Aortic smooth muscle cell (primary cell): ENCODE measurements at places on chromosomes 7 and 10. TPM values are rescaled to one million over a fixed set of nuclear protein-coding genes. Genes with fewer than 3 reads are reported as not detected.

Gene TAX1BP1
- total RNA-seq = 87.3 and 135 TPM in 2 replicates

Gene THSD7A
- 1.1 and 1.5 TPM in 2 replicates for total RNA-seq

Gene PPP1R3C
- total RNA-seq = 92.1 and 124 TPM in 2 replicates

Gene NPY4R
- not detected in 2 replicates for total RNA-seq

Gene SSMEM1
- total RNA-seq = not detected in 2 replicates

Gene DENND2A
- 13.1 and 22.2 TPM in 2 replicates for total RNA-seq

Gene SP8
- total RNA-seq = not detected in 2 replicates

Gene GNAT3
- not detected in 2 replicates for total RNA-seq

Gene OR2A7
- 0.26 and 0.37 TPM in 2 replicates for total RNA-seq

Gene SLC16A9
- 4.9 and 5.0 TPM in 2 replicates for total RNA-seq

Gene DYNC1I1
- 3.2 and 3.5 TPM in 2 replicates for total RNA-seq

Gene MTERF1
- total RNA-seq = 7.4 and 9.9 TPM in 2 replicates

Gene SFTPA1
- total RNA-seq = not detected in 2 replicates

Gene PFKFB3
- 23.1 and 34.1 TPM in 2 replicates for total RNA-seq

Gene BZW2
- total RNA-seq = 30.9 and 33.7 TPM in 2 replicates

Gene INTS15
- total RNA-seq = 6.1 and 6.3 TPM in 2 replicates

Gene ZEB1
- 93.0 and 167 TPM in 2 replicates for total RNA-seq

Gene CAMK2B
- total RNA-seq = 1.3 and 2.9 TPM in 2 replicates

Gene CLDN4
- 0.12 and 0.13 TPM in 2 replicates for total RNA-seq

Gene GIMAP1
- total RNA-seq = 0.25 and 0.26 TPM in 2 replicates

Gene CPA1
- total RNA-seq = not detected in 2 replicates

Gene HKDC1
- 1.4 and 1.7 TPM in 2 replicates for total RNA-seq

Gene SUN3
- total RNA-seq = not detected in 2 replicates

Gene PPP1R17
- total RNA-seq = not detected in 2 replicates

Gene ATRNL1
- 4.9 and 5.0 TPM in 2 replicates for total RNA-seq

Gene CYP26A1
- total RNA-seq = not detected in 2 replicates

Gene TCERG1L
- not detected in 2 replicates for total RNA-seq

Gene TAC1
- total RNA-seq = not detected in 2 replicates

Gene AKR1C4
- not detected in 2 replicates for total RNA-seq

Gene CDC14C
- total RNA-seq = not detected in 2 replicates

Gene ZNF804B
- not detected in 2 replicates for total RNA-seq

Gene HTR7
- total RNA-seq = 1.1 and 3.4 TPM in 2 replicates

Gene PDK4
- total RNA-seq = 3.2 and 59.5 TPM in 2 replicates

Gene NKX2-3
- not detected in 2 replicates for total RNA-seq

Gene ASB10
- total RNA-seq = not detected in 2 replicates

Gene CDHR1
- total RNA-seq = not detected in 2 replicates

Gene SH3PXD2A
- 10.2 and 11.6 TPM in 2 replicates for total RNA-seq

Gene GPR37
- total RNA-seq = 2.4 and 4.8 TPM in 2 replicates

Gene LLCFC1
- total RNA-seq = not detected in 2 replicates

Gene CTTNBP2
- 1.5 and 1.9 TPM in 2 replicates for total RNA-seq

Gene ZNF775
- total RNA-seq = 3.3 and 3.5 TPM in 2 replicates

Gene ARHGEF5
- total RNA-seq = 2.0 TPM in 2 replicates

Gene CCDC136
- total RNA-seq = 5.8 and 7.6 TPM in 2 replicates

Gene PCBD1
- 27.4 and 31.6 TPM in 2 replicates for total RNA-seq

Gene INMT
- 3.5 and 4.6 TPM in 2 replicates for total RNA-seq

Gene MACC1
- total RNA-seq = under 0.01 and 0.06 TPM in 2 replicates

Gene WASHC2A
- total RNA-seq = 72.0 and 83.3 TPM in 2 replicates

Gene FAM25C
- total RNA-seq = not detected in 2 replicates

Gene LRRD1
- total RNA-seq = 0.12 and 0.13 TPM in 2 replicates

Gene CHST15
- total RNA-seq = 4.4 and 14.4 TPM in 2 replicates

Gene GIMAP8
- 0.62 and 2.1 TPM in 2 replicates for total RNA-seq

Gene KAZALD1
- 78.5 and 101 TPM in 2 replicates for total RNA-seq

Gene ZKSCAN5
- 11.6 and 11.8 TPM in 2 replicates for total RNA-seq
